ENCODE measurements at places on chromosomes 7 and 10.

- DNase-seq = no peak
Observed at GRCh38 chr10:116720668-116721546, 21.5 kb downstream of the HSPA12A start.

- DNase-seq = no peak
Observed at GRCh38 chr7:107480932-107481331, 11.1 kb downstream of the GPR22 start.

- DNase-seq = no peak
Observed at GRCh38 chr10:90644165-90644564, 213.7 kb downstream of the HTR7 start.

DNA sequence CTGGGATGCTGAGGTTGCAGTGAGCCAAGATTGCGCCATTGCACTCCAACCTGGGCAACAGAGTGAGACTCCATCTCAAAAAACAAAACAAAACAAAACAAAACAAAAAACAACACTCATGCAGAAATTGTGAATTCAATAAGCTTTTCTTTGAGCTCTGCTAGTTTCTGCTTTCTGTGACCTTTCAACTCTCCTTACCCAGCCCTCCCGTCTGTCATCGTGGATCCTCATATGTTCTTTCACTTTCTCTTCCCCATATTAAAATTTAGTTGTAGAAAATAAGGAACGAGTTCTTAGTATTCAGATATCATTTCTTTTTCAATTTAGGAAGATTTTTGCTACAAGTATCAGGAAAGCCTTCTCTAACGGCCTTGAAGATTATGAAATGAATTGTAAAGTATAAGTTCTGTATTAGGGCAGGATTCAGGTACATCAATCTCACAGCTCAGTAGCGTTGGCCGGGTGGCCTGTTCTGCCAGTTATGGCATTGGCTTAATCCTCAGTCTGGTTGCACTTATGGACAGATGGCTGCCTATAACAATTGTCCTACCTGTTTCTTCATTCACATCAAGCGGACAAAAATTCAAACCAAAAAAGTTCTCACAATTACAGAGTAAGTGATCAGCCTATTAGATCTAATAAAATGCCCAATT is 1167.0 kb downstream of the SORCS3 start:
- DNase-seq = no peak

DNA sequence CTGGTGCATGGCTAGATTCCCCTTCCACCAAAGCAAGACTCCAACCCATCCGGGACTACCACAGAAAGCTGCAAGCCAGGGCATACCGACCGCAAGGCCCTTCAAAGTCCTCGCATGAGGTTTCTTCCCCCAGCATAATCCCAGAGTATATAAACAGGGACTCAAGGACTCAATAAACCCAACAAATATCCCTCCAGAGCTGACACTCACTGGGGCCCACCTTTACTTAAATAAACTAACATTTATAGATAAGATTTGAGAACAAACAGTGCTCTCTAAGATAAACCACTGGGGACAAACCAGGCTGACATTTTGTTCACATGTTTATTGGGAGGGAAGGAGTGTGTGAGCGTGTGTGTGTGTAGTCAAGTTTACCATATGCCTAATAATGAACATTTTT is 138.2 kb downstream of the ADAM12 start:
- no peak for DNase-seq

- DNase-seq = no peak
Observed at GRCh38 chr10:121994429-121994941, 5.5 kb downstream of the TACC2 start.

- DNase-seq = peak; percentile 31
Observed at GRCh38 chr10:133161486-133162109, 1.6 kb downstream of the KNDC1 start.

- no peak for DNase-seq
Observed at GRCh38 chr7:22771194-22771871, 44.3 kb downstream of the IL6 start.

DNA sequence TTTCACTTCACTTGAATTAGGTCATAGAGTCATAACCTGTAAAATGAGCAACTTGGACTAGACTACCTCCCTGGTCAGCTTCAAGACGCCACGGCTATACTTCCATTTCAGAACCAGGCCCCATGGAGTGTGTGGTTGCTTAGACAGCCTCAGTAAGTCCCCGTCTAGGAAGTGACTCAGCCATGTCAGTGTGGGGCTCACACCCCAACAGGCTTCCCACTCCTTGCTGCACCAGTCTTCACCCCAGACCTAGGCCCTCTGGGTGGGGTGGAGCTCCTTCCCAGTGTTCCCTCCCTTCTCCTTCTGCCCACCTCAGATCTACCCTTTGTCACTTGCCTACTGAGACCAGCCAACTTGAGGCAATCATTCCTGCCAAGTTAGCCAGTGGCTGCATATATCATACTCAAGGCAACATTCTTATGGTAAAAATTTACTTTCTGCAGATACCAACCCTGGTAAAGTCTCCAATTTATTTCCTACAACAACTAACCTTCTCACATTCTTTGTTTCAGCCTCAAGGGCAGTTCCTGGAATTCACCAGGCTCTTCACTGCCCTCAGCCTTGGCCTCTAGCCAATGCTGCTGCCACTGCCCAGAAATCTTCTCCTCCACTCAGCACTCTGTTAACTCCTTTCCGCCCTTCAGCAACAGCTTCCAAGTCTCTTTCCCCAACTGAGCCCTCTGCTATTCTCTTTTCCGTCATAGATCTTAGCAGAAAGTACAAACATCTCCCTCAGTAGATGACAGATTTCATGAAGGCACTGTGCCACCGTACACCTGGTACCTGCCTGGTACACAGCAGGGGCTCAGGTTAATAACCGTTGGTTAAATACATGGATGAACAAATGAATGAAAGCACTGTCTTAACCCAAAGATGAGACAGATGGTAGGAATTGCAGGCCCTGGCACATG is 31.3 kb upstream of the ZNRF2 start:
- DNase-seq = no peak

DNA sequence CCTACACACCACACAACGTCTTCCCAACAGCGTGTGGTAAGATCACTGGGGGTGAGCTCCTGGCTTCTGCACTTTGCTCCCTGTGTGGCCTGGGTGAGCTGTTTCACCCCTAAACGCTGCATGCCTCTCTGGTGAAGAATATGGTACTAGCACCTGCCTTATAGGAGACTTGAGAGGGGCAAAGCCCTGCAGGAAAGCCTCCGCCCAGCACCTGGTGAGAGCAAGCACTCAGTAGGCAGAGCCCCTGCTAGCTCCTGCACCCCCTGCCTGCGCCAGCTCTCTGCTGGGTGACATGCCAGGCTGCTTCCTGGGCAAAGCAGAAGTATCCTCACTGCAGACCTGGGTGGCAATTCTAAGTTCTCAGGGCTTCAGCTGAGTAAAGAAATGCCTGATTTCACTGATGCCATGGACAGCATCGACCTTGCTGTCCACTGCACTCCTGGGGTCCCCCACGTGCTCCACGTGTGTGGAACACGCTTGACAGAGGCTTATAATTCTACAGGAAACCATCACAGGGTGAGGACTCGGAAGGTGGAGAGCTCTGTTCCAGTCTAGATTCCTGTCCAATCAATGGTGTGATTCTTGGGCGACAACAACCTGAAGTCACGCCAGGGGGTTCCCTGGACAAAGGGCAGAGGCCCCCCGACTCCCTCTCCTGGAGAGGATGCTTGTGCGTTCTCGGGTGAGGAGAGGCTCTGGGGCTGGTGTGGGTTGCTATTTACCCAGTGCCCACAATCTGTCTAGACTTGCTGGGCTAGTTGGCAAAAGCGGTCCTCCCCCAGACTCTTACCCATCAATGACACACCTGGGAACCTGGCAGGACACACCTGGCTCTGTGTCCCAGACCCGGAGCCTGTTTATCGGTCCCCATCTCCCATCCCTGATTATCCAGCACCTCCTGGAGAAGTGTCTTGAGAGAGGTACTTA is 5.0 kb upstream of the CALML5 start:
- peak; percentile 45 for DNase-seq

GRCh38 chr7:116239434-116239833 is 29.1 kb downstream of the TES start:
- no peak for DNase-seq

- no peak for DNase-seq
Observed at GRCh38 chr10:88293073-88293472, 290.0 kb downstream of the RNLS start.

GRCh38 chr7:45087301-45088145 is 1.2 kb downstream of the NACAD start:
- DNase-seq = peak; percentile 53

DNA sequence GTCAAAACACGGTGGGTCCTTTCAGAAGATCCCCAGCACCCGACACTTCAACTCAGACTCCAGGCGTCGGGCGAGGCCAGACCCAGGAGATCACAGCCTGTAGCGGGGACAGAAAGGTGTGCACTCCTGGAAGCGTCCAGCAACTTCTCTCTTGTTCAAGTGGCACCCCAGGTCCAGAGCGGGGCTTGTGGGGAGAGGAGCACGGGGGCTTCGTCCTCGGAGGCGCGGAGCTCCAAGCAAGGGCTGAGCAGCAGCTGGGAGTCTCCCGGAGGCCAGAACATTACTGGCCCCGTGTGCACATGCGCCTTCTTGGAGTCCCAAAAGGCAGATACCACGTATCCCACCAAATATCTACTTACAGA is 54.9 kb downstream of the ZRANB1 start:
- DNase-seq = no peak

DNA sequence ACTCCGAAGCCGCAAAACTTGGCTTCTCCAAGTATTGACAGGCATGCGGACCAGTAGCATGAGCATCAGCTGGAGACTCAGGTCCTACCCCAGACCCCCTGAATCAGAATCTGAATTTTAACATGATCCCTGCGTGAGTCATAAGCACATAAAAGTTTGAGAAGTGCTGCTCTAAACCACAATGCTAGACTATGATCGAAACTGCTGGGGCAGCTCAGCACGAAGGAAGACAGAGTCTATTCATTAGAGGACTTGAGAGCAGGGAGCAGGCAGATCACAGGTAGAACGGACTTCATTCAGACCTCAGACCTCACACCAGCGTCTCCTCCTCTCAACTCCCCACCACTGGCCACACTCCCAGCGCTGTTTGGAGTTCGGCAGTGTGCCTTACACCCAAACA is 16.9 kb downstream of the CAMK2G start:
- DNase-seq = no peak

GRCh38 chr10:89973326-89973725 is 271.9 kb downstream of the KIF20B start:
- DNase-seq = no peak

DNA sequence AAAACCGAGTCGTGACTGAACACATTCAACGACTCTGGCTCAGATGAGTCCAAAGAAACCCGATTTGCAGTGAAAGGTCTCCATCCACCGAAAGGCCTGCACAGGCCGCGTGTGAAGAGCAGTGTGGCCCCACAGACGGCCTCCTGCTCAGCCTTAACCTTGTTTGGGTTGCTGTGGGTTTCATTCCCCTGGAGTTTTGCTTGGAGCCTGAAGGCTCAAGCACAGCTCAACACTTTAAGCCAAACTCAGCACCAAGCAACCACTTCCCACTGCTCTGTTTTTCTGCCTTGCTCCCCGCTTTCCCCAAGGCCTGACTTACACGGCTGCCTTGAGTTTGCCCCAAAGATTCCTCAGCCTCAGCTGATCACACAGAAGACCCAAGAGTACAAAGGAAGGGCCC is 398.2 kb upstream of the NFE2L3 start:
- DNase-seq = no peak

DNA sequence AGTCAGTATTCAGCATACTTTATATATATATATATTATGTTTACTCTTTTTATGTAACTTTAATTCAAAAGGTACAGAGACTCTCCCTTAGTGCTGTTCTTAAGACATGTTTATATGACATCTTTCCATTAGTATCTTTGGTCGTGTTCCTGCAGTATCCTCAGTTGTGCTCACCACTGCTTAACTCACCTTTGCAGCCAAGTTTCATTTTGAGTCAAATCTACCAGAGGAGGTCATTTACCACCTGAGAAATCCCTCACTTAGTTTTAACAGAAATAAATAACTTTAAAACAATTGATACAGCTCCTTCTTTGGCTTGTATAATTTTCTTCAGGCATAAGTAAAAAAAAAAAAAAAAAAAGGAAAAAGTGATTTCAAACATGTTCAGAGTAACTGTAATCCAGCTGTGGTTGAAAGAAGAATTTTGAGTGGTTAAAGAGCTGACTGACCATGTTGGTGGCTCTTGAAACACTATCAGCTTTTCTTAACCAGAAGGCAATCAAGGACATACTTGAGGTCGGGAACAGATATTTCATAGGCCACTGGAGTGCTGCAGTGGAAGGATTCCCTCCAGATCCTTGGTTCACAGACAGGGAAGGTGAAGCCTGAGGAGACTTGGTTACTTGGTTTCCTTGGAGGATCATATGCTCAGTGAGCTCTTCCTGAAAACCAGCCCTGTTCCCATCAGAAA is 116.8 kb downstream of the AUTS2 start:
- no peak for DNase-seq

- DNase-seq = no peak
Observed at GRCh38 chr10:77251297-77252013, 386.2 kb downstream of the KCNMA1 start.

GRCh38 chr7:23234569-23235296 is 11.8 kb upstream of the GPNMB start:
- no peak for DNase-seq

- DNase-seq = no peak
Observed at GRCh38 chr7:137521451-137521850, 177.9 kb upstream of the PTN start.

GRCh38 chr7:155357573-155358041 is 59.9 kb downstream of the INSIG1 start:
- DNase-seq = no peak

DNA sequence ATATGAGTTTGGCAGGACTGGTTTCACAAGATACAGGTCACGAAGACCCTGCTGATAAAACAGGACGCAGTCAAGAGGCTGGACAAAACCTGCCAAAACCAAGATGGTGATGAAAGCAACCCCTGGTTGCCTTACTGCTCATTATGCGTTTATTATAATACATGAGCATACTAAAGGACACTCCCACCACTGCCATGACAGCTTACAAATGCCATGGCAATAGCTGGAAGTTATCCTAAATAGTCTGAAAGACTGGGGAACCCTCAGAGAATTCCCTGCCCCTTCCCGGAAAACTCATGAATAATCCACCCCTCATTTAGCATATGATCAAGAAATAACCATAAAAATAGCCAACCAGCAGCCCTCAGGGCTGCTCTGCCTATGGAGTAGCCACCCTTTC is 73.1 kb downstream of the TEX36 start:
- no peak for DNase-seq

DNA sequence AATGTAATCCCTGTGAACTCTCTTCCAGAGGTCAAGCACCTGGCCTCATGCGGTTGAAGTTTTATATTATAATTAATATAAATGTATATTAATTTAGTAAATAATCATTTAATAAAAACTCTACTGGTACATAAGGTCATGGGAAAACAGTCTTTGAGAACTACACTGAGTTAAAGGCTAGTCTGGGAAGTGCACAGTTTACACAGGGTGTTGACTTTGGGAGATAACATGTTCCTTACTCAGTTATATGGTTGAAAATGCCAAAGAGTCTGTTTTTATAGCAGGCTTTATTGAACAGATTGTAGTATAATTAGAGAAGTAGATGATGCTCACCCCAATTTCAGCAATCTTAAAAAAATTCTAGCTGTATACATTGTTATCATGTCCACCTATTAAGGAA is 735.9 kb downstream of the GATA3 start:
- DNase-seq = no peak

GRCh38 chr10:73965890-73966768 is 31.8 kb upstream of the VCL start:
- no peak for DNase-seq

- no peak for DNase-seq
Observed at GRCh38 chr7:18421297-18422002, 74.1 kb upstream of the HDAC9 start.

All from natural killer cell treated with Interleukin-12 subunit alpha and Interleukin-12 subunit beta and Interleukin-15 and Interleukin-18, amount 100 ng/mL, for 72 hours (primary cell).